CD4-positive, alpha-beta T cell treated with Interleukin-12 subunit alpha and Interleukin-12 subunit beta, for 1 hour (primary cell): ENCODE measurements at places on chromosomes 3 and 15.

GRCh38 chr15:37094333-37094914 is 5.9 kb downstream of the MEIS2 start:
- no peak for DNase-seq

DNA sequence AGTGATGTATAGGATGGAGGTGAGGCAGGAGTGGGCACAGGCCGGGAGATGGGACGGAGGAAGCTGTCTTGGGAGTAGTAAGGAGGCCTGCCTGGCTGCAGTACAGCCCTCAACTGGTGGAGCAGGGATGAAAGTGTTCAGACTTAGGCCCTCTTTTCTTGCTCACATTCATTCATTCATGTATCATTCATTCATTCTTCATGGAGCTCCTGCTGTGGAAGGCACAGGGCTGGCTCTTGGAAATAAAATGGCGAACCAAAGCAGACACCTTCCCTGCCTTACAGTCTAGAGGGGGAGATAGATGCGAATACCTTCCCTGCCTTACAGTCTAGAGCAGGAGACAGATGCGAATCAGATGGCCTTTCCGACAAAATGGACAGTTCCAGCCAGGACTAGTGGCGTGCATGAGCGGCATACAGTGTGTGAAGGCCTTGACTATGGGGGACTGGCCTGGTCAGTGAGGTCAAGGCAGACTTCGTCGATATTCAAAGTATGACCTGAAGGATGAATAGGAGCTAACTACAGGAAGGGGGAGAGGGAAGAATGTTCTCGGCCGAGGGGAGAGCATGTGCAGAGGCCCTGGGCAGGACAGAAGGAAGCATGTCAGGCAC is 143.2 kb upstream of the TLE3 start:
- DNase-seq: no peak

DNA sequence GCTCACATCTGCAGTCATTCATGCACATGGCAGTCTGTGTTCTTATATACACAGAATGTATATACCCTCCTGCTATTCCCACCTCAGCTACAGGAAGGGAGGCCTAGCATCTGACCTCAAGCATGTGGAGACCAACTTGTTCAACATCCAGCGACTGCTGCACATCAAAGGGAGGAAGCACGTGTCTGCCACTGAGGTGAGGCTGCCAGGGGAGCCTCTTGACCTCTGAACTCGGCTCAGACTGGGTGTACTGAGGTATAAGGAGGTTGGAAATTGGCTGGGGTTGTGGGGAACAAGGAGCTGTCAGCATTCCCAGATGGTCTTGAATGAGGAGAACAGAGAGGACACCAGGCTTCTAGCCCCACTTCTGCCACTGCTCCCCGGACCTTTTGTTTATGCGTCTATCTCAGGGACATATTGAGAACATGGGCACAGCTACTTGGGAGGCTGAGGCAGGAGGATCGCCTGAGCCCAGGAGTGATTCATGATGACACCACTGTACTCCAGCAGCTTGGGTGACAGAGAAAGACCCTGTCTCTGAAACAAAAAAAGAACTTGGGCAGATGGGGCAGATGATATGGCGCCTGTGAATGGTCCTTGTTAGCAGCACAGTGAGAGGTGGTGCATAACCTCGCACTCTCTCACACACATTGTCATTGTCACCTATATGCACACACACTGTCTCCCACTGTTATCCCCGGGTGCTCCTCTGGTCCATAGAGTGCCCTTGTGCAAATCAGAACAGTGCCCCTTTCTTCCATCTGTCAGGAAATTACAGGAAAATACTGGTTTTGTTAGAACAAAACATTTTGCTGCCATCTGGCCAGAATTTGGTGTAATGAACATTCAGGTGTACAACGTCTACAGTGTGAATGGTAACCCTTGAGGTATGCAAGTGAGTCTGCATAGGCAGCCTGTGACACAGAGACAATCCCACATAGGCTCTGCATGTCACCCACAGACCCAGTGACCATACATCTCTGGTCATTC is 5.4 kb downstream of the VILL start:
- DNase-seq: peak; percentile 38

- no peak for DNase-seq
Observed at GRCh38 chr15:68232449-68232848, 2.9 kb upstream of the CLN6 start.

GRCh38 chr3:18499301-18499700 is 74.2 kb upstream of the SATB1 start:
- peak; percentile 37 for DNase-seq

DNA sequence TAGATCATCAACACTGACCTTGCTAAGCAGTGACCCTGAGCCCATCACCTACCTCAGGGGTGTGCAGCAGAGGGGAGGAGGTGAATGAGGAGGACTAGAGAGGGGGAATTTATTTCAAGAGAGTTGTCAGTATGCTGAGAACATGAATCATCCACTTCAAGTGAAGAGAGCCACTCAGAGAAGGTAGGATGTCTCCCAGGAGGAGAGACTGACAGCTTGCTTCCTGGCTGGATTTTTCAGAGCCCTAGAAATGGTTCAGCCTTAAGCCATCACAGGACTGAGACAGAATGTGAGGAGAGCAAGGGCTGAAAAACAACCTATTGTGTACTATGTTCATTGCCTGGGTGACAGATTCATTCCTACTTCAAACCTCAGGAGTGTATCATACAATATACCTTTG is 34.8 kb downstream of the CCNL1 start:
- no peak for DNase-seq

DNA sequence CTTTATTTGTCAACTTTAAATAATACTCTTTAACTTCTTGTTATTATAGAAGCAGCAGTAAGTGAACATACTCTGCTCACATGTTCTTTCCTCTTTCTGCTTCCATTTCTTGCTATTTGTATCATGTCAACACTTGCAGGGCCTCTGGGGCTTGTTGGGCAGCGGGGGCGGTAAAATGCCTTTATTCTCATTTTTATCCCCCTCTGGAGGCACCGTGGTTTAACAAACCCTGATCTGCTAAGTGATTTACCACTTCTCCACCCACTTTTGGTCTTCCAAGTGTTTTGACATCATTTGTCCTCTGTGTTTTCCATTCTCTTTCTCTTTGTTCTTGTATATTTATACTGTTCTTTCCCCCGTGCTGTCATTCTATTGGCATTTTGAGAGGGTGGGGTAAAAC is 33.9 kb downstream of the SCN10A start:
- no peak for DNase-seq

GRCh38 chr3:138019281-138020069 is 9.5 kb downstream of the CLDN18 start:
- no peak for DNase-seq

GRCh38 chr3:35946854-35947515 is 307.7 kb downstream of the ARPP21 start:
- no peak for DNase-seq

GRCh38 chr3:145183261-145183660 is 977.7 kb downstream of the PLOD2 start:
- DNase-seq: no peak

DNA sequence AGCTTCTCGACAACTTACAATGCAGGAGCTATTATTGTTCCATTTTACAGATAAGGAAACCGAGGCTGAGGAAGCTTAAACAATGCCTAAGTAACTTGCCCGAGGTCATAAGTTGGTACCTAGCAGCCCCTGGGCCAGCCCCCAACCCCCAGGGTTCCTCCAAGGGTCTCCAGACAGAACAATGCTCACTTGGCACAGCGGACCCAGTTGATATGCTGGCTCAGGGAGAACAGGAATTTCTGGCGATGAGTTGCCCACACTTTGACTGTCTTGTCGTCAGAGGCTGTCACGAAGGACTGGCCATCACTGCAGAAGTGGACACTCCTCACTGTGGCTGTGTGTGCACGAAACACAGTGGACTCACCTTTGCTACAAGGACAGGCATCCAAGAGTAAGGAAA is 5.2 kb downstream of the POC1A start:
- no peak for DNase-seq

DNA sequence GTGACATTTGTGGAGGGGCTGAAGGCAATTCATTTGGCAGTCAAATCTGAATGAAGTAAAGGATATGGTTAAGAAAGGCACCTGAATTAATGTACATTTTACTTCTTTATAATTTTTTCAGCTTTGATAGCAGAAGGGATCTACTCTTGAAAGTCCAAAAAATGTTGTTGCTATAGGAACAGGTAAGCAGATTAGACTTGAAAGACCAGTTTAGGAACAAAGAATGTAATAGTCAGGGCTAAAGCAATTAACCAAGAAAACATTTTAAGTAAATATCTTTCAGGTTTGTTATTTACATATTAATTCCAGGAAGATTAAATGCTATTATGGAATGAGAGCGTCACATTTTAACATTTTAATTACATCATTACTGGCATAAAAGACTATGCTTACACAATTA is 1.1 kb downstream of the ATP13A4 start:
- DNase-seq: no peak

DNA sequence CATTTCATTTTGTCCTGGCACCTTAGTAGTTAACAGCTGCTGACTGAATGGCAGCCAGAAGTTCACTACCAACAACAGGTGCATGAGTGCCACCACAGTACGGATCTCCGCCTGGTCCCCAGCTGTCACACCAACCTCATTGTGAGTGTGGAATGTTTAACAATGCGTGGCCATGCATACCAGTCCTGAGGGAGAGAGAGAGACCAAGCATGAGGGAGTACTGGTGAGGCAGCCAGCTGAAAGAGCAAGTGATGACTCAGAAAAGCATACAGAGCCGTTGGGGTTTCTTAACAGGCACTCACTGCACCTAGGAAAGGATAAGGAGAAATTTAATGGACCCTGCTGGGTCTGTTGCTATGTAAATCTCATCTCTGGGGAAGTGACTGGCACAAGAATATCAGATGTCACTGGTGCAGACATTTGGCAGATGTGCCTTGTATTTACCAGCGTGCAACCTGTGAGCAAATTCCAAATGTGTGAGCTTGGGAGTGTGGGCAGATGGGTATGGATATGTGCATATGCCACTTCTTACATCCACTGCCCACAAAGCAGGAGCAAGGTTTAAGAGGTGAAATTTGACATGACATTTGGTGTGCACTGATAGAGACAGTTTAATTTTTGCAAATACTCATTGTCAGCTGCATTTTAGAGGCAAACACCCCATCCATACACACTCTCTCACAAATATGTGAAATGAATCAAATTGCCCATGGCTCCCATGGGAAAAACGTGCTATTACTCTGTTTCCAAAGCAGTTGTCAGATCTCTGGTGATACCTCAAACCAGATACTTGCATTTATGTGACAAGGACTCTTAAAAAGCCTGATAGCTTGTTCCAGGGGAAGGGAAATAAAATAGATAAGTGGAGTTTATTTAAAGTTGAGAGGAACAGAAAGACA is 245.2 kb upstream of the ARPP21 start:
- DNase-seq: no peak
